Panc1 (cell line): ENCODE measurements at places on chromosomes 5 and 9. TPM values are rescaled to one million over a fixed set of nuclear protein-coding genes. Genes with fewer than 3 reads are reported as not detected.

Gene LSM11
- 1.6 TPM for total RNA-seq

DNA sequence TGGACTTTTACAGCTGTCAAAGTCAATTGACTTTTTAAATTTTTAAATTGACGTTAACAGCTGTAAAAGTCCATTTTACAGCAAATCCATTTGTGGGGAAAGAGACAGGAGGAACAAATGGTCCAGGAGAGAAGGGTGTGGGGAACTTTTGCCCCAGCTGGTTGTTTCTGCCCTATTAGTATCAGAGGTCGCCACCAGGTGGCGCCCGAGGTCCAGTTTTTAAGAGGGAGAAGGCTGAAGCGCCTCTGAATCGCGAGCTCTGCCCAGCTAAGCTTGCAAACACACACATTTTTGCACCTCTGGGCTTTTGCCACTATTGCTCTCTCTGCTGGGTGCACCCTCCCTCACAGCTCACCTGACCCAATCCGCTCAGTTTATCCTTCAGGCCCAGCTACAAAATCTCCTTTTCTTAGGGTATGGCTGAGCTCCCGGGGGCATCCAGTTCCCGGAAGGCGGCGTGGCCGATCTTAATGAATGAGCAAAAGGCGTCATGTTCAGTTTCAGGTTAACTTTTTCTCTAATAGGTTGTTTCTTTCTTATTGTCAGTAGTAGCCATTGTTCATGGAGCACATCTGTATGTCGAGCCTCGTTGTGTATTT lies 6.3 kb upstream of the TTLL11 start:
- DNase-seq, result peak; percentile 32

DNA sequence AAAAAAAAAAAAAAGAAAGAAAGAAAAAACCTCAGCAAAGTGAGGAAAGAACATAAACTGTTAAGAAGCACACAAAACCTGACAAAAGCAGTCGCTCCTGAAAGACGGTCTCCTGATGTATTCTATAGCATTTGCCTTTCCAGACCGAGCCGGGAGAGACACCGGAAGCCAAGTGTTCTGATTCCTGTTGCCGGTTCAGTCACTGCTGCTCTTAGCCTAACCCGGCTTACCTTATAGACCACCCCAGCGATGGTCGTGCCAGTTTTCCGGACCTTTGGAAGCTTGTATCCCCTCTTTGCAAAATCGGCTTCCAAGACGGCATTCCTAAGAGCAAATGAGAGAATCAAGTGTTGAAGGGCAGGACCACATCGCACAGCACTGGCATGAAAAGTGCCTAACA lies 630 bp downstream of the PSMB7 start:
- DNase-seq, result no peak

GRCh38 chr9:123008909-123009308 lies 24.6 kb upstream of the GPR21 start:
- DNase-seq, result no peak

DNA sequence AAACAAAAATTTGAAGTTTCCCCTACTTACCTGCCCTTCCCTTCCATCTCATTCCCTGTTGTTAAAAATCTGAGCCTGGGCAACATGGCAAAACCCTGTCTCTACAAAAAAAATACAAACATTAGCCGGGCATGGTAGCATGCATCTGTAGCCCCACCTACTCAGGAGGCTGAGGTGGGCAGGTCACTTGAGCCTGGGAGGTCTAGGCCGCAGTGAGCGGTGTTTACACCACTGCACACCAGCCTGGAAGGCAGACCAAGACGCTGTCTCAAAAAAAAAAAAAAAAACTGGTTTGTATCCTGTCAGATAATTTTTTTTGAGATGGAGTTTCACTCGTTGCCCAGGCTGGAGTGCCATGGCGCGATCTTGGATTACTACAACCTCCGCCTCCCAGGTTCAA lies 16.3 kb upstream of the REEP5 start:
- no peak for DNase-seq

DNA sequence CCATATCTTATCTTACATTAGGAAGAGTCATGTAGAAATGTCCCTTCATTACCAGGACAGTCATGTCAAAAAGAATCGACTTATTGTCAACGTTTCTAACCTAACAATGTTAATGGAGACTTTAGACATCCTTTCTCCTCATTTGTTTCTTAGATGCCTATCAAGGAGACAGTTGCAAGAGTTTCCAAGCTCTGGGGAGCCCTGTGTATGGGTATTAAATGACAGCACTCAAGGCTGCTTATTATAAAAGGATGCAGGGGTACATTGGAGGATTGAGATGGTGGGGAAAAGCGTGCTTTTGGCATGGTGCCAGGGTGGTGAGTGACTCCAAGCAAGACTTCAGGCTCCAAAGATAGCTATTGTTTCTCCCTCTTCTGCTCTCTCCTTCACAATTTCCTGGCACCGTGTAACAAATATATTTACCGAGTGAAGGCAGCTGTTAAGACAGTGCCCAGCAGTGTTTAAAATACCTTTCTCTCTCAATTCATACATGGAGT lies 461.3 kb upstream of the CLINT1 start:
- DNase-seq, result no peak
